KG1 (cell line): ENCODE measurements at places on chromosomes 2 and 18.

GRCh38 chr2:100399714-100400113 lies 17.8 kb downstream of the CHST10 start:
- DNase-seq: no peak

DNA sequence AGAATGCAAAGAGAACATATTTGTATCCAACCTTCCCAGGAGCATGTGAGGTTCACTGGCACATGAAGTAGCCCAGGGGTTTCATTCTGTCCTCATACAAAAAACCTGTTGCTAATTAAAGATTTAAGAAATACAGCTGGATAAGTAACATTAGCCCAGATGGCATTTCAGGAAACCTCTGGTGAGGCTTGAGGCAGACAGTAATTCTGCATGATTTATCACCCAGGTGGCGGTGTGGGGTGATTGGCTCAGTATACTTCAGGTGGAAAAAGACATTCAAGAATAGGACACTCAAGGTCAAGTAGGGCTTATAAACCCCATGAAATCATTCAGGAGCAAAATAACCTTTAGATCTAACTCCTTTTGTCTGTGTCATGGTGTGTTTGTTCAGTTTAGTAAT lies 237.4 kb downstream of the RNF144A start:
- DNase-seq: no peak

GRCh38 chr2:207459990-207460757 lies 69.6 kb upstream of the CREB1 start:
- DNase-seq: no peak

DNA sequence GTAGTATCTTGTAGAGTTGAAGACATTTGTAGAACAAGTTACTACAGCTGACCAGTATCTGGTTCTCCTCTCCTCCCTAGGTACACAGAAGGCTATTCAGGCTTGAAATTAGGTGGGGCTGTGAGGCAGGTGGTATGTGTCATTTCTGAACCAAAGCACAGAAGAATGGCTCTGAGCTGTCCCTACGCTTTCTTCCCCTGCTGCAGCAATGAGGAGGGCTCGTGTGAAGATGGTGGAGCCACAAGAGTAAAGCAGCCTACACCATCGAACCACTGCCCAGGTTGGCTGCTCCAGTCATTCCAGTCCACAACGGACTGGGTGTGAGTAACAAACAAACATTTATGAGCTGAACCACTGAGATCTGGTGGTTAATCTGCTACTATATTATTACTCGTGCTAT lies 148.9 kb downstream of the DTNB start:
- no peak for DNase-seq

DNA sequence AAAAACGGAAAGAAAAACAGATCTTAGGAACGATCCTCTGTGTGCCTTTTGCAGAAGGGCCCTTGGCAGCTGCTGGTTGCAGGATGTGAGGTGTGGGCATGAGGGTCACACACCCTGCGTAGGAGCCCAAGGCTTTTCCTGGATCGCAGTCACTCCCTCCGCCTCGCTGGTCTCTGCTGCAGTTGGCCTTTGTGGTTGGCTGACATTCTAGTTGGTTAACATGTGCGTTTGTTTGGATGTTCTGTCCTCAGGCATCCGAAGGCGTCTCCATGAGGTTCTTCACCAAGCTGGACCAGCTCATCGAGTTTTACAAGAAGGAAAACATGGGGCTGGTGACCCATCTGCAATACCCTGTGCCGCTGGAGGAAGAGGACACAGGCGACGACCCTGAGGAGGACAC lies 61.7 kb downstream of the INPP5D start:
- no peak for DNase-seq

GRCh38 chr2:59754011-59754735 lies 799.3 kb downstream of the BCL11A start:
- DNase-seq: no peak

DNA sequence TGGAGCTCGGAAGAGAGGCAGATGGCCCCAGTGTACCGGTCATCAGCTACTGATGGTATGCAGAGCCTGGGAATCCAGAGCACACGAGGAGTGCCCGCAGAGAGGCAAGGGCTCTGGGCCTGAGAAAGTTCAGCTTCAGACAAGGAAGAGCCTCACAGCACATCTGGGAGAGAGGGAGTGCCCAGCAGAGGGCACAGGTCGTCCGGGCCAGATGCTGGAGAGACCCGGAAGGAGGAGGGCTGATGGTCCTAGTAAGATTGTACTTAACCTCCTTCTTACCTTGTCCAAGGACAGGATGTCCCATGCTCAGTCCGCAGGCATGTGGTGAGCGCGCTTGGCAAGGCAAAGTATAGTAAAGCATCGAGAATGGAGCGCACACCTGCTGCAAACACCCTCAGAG lies 24.4 kb upstream of the CHMP1B start:
- no peak for DNase-seq

- no peak for DNase-seq
Observed at GRCh38 chr18:7609617-7610016, 42.5 kb downstream of the PTPRM start.

DNA sequence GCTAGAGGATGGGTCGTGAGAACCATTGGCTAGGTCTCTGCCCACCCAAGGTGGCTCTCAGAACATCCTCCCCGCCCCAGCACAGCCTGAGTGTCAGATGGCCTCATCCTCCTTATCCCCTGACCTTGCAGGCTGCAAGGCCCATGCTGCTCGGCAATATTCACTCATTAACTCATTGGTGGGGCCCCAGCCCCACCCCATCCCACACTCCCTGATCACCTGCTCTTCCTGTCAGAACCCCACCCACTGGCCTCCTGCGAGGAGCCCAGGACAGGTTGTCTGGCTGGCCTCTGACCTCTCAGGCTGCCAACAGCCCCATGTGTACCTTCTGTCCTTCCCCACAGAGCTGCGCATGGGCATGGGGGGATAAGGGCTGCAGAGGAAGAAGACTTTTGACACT lies 5.3 kb downstream of the ADCY3 start:
- no peak for DNase-seq

DNA sequence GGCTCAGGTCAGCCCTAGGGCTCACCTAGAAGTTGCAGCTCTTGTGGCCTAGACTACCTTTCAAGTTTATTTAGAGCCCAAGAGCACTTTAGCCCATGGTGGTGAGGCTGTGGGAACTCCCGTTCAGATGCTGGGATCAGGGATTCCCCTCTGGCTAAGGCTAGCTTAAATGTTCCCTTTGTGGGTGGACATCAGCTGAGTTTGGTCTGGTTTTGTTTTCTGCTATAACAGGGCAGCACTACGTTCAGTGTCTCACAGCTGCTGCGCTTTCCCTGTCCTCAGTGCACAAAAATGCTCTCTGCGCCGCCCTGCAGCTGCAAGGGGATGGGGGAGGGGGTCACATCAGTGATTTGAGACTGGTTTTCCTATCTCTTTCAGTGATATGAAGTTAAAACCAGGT lies 170.5 kb upstream of the KCNJ3 start:
- DNase-seq: no peak

DNA sequence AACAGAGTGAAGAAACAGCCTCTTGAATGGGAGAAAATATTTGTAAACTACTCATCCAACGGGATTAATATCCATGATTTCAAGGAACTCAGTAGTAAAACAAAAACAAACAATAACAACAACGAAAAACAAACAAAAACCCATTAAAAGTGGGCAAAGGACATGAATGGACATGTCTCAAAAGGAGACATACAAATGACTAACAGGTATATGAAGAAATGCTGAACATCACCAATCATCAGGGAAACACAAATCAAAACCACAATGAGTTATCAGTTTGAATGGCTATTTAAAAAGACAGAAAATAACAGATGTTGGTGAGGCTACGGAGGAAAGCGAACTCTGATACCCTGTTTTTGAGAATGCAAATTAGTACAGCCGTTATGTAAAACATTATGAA lies 224.8 kb upstream of the NRXN1 start:
- DNase-seq: no peak

- no peak for DNase-seq
Observed at GRCh38 chr2:46075848-46076247, 221.4 kb upstream of the EPAS1 start.

DNA sequence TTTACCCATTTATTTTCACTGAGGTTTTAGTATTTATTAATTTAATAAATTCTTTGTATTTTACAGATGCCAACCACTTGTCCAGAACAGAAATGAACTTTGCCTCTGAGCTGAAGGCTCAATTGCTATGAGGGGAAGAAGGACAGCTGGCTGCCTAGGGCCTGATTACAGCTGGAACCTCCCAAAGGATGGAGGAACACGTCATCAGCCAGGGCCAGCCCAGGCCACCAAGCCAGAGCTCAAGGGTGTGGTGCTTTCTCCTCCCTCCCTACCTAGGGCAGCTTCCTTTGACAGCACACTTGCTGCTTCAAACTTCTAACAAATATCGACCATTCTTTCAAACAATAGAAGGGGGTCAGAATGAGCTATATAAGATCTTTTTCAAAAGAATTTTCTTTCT lies 19.7 kb upstream of the RIOK3 start:
- no peak for DNase-seq
